ENCODE measurements at places on chromosomes 3 and 15. TPM values are rescaled to one million over a fixed set of nuclear protein-coding genes. Genes with fewer than 3 reads are reported as not detected.

LRRIQ4 gene
- not detected for polyA plus RNA-seq

CNTN4 gene
- polyA plus RNA-seq = 3.9 TPM

CEP70 gene
- polyA plus RNA-seq = 49.8 TPM

TRH gene
- 149 TPM for polyA plus RNA-seq

CCK gene
- not detected for polyA plus RNA-seq

GANC gene
- 21.0 TPM for polyA plus RNA-seq

SLC22A13 gene
- 0.37 TPM for polyA plus RNA-seq

GPR62 gene
- 0.94 TPM for polyA plus RNA-seq

CCDC14 gene
- 29.3 TPM for polyA plus RNA-seq

PLAAT1 gene
- 39.2 TPM for polyA plus RNA-seq

CORO2B gene
- polyA plus RNA-seq = 1.6 TPM

PLA1A gene
- polyA plus RNA-seq = 0.07 TPM

FBXL2 gene
- polyA plus RNA-seq = 17.5 TPM

SMAD6 gene
- polyA plus RNA-seq = 155 TPM

CCR4 gene
- polyA plus RNA-seq = not detected

REC114 gene
- 2.3 TPM for polyA plus RNA-seq

PLA2G4E gene
- polyA plus RNA-seq = not detected

C15orf39 gene
- 8.6 TPM for polyA plus RNA-seq

LOXL1 gene
- polyA plus RNA-seq = 92.4 TPM

CPB1 gene
- not detected for polyA plus RNA-seq

COLQ gene
- polyA plus RNA-seq = 7.5 TPM

GFM1 gene
- polyA plus RNA-seq = 43.5 TPM

PRR20G gene
- polyA plus RNA-seq = not detected

ITIH1 gene
- 0.20 TPM for polyA plus RNA-seq

FAM227B gene
- polyA plus RNA-seq = 23.6 TPM

SLC12A1 gene
- not detected for polyA plus RNA-seq

MYNN gene
- polyA plus RNA-seq = 12.8 TPM

IGF2BP2 gene
- 164 TPM for polyA plus RNA-seq

CLDN18 gene
- 0.69 TPM for polyA plus RNA-seq

GNAT1 gene
- not detected for polyA plus RNA-seq

SH2D7 gene
- 0.98 TPM for polyA plus RNA-seq

SLC12A6 gene
- 12.0 TPM for polyA plus RNA-seq

OR4F15 gene
- polyA plus RNA-seq = not detected

SCN5A gene
- 8.5 TPM for polyA plus RNA-seq

CLSTN2 gene
- 5.9 TPM for polyA plus RNA-seq

KLHDC8B gene
- polyA plus RNA-seq = 188 TPM

TIGIT gene
- not detected for polyA plus RNA-seq

CFAP100 gene
- 0.09 TPM for polyA plus RNA-seq

TEX55 gene
- polyA plus RNA-seq = not detected

WDR72 gene
- 10.6 TPM for polyA plus RNA-seq

SLC7A14 gene
- not detected for polyA plus RNA-seq
